CD8-positive, alpha-beta T cell (primary cell): ENCODE measurements at places on chromosomes 16 and 17. TPM values are rescaled to one million over a fixed set of nuclear protein-coding genes. Genes with fewer than 3 reads are reported as not detected.

DNA sequence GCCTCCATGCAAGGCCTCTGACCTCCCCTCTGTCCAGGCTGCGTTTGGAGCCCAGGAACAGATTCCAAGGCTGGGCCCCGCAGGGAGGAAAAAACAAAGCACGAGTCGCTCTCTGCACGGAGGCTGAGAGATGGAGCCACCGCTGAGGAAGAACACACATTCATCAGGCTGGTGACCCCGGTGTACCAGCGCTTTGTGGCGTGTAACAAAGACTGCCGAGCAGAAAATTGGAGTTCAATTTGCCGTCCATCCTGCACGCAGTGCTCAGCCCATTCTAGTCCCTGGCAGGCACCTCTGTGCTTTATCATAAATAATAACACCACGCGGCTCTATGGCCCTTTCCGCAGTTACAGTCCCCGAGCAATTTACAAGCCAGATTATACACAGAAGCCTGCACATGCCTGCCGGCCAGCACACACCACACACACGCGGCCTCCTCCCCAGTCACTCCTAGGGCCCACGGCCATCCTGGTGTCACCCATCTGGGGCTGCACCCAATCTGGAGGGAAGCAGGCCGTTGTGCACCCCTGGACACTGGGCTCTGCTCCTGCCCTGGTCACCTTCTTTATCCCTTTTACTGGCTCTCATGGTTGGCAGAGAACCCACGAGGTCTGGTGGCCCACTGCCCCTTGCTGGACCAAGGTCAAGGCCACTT, 124.4 kb downstream of the SDK2 start:
- no peak for DNase-seq

DNA sequence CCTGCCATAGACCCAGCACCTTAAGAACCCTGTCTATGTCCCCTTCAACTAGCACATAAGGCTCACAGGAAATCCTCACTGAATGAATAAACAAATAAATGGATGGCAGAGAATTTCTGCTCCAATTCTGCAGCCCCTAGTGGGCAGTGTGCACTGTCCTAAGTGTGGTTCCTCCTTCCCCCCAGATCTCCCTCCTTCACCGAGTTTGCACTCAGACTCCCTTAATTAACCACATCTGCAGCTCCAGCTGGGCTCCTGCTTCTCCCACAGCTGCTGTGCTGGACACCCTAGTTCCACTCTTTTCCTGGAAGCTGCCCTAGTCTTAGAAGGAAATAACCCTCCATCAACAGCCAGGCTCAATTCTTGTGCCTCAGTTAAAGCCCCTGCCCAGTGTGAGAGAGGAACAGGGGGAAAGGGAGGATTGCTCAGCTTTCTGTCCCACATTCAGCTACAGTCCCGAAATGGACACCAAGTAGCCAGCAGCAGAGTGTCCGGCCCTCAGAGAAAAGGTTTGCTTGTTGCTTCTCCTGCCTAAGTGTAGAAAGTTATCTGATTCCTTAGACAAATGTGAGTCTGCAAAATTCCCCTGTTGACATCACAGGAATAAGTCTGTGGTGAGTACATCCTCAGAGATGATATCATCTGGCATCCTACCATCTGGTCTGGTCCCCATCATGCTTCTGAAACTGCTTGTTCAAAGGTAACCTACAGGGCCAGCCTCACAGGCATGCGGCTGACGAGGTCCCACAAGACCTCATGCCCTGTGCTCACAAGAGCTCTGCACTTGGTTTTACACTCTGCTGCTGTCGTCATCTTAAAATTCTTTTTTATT, 12.3 kb downstream of the LRRC3C start:
- DNase-seq = peak; percentile 70

GRCh38 chr16:52465711-52466267, 81.2 kb downstream of the TOX3 start:
- no peak for DNase-seq

Gene PPP1R1B
- not detected for total RNA-seq

Gene TEX14
- total RNA-seq = 1.3 TPM

Gene EPX
- not detected for total RNA-seq

Gene SOST
- total RNA-seq = not detected
